ENCODE measurements at places on chromosomes 1 and 21.

GRCh38 chr1:66633159-66633558 is 99.2 kb downstream of the SGIP1 start:
- no peak for DNase-seq

GRCh38 chr21:43779660-43780059 is 3.6 kb upstream of the CSTB start:
- DNase-seq, result no peak

DNA sequence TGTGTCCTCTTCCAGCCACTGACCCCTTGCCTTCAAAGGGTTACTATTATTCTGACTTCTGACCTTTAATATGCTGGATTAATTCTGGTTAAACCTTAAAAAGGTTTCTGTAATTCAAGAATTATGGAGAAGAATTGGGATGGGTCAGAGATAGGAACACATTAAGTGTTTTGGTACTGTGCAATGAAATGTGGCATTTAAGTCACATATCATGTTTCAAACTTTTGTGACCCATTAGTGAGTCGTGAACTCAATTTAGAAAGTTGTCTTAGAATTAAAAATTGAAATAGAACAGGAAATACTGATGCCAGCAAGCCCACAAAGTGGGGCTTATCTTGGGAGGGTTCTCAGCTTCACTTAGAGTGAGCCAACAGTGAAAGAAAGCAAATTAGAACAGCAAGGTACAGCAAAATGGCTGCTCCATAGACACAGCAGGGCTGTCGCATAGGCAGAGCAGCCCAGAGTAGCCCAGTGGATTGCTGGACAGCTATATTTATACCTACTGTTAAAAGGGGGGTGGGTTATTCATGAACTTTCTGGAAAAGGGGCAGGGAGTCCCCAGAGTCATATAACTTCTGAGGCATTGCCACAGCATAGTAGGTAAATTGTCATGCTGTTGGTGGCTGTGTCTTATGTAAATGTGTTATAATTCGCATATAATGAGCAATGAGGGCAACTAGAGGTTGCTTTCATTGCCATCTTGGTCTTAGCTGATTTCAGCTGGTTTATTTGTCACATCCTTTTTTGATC is 10.5 kb downstream of the SCP2 start:
- DNase-seq, result no peak

DNA sequence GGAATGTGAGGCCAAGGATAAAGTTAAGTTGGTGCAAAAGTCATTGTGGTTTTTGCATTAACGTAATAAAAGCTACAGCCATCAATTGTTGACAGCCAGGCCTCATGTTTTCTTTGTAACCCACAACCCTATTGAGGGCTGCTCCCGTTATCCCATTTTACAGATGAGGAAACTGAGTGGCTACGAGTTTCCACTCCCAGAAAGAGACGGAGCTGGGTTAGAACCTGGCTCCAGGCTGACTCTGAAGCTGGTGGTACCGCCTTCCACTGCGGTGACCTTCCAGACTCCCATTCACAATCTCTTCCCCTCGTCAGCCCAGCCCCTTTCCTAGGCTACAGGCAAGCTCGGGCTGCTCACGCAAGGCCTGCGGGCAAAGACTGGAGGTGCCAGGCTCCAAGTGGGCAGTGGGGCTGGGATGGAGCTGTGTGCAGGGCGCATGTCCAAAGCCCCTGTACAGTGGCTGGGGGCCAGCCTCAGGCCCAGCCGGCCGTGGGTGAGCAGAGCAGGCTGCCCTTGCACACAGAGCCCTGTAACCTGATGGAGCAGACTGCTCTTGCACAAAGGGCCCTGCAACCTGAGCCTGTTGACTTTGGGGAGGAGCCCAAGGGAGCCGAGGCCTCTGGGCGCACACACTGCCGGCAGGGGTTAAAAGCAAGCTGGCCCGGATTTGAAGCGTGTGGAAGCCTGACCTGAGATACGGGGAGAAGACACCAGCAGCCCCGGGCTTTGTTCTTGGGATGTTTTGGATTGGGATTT is 97.4 kb upstream of the TMPRSS2 start:
- DNase-seq, result no peak

Data from activated T-helper 1 cell treated with anti-CD3 and anti-CD28 coated beads, Interleukin-2, amount 50 U/mL, for 16 hours (primary cell).